ENCODE measurements at places on chromosomes 7 and 10.
A peak's percentile ranks its signal among the peaks of the same experiment; 100 is the strongest.

DNA sequence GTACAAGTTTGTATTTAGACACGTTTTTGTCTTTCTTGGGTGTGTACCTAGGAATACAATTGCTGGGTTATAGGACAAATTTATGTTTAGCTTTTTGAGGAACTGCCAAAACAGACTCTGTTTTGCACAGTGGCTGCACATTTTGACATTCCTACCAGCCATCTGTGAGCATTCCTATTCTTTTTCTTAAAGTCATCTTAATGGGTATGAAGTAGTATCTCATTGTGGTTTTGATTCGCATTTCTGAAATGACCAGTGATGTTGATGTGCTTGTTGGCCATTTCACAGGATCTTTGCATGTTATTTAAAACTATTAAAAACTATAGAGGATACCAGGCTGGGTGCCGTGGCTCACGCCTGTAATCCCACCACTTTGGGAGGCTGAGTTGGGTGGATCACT is 32.6 kb upstream of the IL15RA start:
- no peak for DNase-seq

DNA sequence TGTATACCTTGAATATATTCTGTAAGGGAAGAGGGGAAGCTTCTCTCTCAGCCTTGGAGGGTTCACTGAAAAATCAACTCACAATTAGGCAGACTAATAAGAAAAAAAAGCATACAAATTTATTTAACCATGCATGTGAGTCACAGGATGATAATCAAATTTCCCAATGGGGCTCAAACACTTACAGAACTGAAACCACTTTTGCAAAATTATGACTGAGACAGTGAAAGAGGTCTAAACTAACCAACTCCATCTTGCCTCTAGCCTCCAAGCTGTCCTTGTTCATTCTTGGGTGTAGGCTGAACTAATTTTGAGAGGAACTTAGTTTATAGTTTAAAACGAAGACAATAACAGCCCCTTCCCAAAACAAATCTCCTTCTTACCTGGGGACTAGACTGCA is 618.3 kb upstream of the AUTS2 start:
- no peak for DNase-seq

DNA sequence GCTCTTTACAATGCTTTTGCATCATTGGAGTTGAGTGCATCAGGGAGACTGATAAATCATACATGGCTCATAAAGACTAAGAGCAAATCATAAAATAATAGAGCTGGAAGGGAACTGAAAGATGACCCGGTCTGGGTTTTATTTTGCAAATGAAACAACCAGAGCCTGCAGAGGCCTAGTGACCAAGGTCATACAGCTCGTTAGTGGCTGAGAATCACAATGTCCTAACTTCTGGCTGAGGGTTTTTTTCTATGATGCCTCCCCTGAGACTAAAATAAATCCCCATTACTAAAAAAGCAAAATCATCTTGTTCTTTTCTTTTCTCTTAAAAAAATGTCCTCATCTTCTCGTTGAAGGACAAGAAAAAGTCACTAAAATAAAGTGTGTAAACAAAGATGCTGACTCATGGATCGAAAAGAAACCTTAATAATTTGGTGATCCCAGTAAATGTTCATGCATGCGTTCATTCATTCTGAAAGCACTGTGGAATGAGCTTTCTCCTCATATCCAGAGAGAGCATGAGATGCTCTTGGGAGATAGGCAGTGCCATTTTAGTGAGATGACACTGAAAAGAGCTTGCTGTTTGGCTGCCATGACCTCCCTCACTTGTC is 107.8 kb upstream of the PHYHIPL start:
- DNase-seq, result no peak

DNA sequence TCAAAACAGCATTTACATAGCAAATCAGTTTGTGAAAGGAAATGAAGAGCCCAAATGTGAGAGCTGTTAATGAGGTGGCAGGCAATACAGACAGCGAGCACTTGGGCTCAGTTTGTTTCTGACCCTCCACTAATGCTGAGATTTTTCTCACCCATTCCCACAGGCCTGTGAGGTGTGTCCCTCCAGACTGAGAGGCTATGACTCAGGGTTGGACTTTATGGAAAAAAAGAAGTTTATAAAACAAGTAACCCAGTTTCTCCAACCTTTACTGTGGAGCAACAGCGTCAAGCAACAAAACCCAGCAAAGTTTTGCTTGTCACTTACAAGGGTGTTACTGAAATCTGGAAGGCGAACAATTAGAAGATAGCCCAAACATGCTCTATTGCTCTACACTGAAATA is 4.9 kb upstream of the FEZF1 start:
- DNase-seq, result no peak

DNA sequence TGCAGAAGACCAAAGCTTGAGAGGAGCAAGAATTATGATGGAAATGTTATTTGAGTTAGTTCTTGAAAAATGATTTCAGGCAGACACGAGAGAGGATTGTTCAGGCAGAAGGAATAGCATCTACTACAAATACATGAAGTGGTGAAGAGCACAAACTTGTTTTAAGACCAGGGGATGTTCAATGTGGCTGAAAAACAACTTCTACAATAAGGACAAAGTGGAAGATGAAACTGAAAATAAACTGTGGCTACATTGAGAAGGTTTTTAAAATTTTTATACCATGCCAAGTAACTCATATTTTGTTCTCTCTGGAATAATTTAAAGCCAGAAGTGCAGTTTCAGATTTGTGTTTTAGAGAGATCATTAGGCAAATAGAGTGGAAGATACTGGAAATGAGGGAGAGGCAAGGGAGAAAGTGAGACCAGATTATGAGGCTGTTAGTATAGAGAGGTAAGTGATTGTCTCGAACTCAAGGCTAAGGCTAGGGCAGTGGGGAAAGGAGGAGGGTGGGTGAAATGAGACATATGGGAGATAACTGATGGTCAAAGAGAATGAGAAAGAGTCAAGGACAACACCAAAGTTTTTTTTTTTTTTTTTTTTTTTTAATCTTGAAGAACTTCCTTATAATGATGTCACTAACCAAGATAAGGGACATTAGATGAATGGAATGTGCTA is 115.4 kb downstream of the MDFIC start:
- DNase-seq, result no peak

DNA sequence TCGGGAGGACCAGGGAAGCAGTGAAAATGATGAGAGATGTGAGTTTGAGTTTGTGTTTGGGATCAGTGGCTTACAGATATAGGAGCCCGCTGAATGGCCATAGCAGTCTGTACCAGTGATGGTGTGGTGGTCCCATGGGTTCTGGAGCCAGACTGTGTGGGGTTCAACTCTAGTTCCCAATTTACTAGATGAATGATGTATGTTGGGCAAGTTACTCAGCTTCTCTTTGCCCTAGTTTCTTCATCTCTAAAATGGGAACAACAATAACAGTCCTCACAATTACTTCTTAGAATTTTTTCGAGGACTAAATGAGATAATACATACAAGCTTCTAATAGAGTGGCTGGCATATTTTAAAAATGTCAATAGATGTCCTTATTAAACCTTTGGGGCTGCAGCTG is 184.4 kb downstream of the WNT2 start:
- DNase-seq, result no peak

DNA sequence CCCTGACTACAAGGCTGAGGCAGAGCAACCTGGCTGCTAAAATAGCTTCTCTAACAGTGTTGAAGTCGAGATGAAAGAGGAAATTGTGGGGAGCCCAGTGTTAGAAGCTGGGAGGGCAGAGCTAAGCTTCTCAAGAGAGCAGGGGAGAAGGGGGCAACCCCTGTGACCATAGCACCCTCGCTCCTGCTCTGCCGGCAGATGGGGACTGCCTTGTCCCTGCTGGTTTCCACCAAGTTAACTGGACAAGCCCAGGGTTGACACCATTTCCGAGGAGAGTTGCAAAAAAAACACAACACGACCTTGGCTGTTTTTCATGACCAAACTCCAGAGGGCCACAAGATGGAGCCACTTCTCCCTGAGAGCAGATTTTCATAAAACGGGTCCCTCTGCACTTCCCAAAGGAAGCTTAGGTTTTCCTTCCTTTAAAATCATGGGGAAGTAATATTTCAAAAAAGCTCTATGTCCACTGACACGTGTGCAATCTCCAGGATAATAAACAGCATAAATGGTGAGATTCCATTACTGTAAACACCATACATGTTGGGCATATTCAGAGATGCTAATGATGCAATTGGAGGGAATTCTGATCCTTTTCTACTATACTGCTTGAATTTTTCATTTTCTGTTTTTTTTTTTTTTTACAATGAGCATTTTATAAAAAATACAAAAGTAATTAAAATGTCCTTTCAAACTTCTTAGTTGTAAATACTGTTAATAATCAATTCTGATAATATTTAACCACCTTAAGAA is 140.4 kb downstream of the PIP4K2A start:
- peak; percentile 3 for DNase-seq

- peak; percentile 11 for DNase-seq
Measured at GRCh38 chr7:129607471-129608120, 3.9 kb upstream of the NRF1 start.

- no peak for DNase-seq
Measured at GRCh38 chr10:29543715-29544114, 91.1 kb downstream of the SVIL start.

- no peak for DNase-seq
Measured at GRCh38 chr7:102404005-102404861, 8.1 kb downstream of the PRKRIP1 start.

DNA sequence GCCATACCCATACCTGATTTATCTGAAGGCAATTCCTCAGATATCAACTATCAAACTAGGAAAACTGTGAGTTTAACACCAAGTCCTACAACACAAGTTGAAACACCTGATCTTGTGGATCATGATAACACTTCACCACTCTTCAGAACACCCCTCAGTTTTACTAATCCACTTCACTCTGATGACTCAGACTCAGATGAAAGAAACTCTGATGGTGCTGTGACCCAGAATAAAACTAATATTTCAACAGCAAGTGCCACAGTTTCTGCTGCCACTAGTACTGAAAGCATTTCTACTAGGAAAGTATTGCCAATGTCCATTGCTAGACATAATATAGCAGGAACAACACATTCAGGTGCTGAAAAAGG is 69.0 kb upstream of the RSBN1L start:
- DNase-seq, result no peak

Data from stimulated activated CD8-positive, alpha-beta memory T cell treated with anti-CD3 and anti-CD28 coated beads, Interleukin-7, amount 100 ng/mL, for 4 hours (primary cell).